ENCODE measurements at places on chromosomes 1 and 21.
A peak's percentile ranks its signal among the peaks of the same experiment; 100 is the strongest.

GRCh38 chr1:41714638-41715389 is 203.9 kb downstream of the HIVEP3 start:
- no peak for DNase-seq

DNA sequence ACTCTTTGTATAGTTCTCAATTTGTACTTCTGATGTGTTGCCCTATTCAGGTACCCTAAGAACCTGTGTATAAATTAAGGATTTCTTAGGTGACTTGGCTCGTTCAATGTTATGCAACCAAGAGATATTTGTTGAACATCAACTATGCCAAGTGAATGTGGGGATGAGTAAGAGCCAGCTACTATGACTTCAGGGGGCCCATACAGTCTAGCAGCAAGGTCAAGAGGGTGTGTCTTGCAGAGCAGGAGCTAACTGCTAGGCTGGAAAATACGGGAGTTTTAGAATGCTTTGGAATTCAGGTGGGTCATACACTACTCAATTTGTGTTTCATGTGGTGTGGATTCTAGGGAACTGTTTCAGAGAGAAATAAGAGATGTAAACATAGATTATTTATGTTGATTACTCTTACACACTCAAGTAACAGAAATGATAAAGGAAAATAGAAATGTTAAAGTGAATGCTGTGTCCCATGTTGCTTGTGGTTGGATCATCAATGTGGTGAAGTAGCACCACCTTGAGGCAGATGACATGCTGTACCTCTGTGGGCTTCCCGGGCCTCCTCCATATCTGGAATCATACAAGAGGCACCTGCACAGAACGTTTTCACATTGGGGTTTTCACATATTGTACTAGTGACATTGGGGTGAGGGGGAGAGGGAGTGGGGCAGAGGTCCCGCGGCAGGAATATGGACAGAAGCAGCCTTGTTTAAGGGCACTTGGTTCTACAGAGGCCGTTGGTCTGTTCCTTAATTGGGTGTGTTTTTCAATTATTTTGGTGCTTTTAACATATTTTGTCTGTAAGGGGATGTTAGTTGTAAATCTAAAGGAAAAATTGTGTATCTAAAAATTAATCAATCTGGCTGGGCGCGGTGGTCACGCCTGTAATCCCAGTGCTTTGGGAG is 12.4 kb downstream of the ARPC5 start:
- DNase-seq, result peak; percentile 45

DNA sequence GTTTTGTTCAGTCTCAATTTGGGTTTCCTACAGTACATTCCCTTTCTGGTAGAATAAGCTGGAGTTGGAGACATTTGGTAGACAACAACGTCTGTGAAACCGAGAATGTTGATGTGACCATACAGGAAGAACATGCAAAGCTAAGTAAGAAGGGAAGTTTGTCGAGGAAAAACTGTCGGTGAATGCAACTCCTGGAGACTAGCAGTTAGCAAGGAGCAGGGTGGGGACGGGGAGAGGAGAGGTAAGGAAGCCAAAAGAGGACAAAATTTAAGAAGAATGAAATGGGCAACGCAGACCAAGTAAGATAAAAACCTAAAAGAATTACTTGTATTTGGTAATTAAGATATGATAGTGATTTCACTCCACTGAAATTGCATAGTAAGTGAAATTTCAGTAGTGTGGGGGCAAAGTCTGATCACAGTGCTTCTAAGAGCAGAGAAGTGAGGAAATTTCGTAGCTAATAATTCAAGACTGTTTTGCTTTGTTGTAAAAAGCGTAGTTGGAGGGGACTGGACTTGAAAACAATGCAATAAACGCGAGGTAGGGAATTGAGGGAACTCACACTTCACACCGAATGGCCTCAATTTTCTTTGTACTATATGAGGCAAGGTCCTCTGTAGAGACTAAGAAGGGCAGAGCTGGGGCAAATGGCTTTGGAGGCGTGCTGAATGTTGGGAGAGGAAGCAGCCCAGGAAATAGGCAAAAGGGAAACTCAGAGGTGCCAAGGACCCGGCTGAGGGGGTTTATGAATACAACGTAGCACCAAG is 787 bp upstream of the GIPC2 start:
- DNase-seq, result no peak

GRCh38 chr21:32955311-32956060 is 70.2 kb upstream of the OLIG2 start:
- DNase-seq, result no peak

DNA sequence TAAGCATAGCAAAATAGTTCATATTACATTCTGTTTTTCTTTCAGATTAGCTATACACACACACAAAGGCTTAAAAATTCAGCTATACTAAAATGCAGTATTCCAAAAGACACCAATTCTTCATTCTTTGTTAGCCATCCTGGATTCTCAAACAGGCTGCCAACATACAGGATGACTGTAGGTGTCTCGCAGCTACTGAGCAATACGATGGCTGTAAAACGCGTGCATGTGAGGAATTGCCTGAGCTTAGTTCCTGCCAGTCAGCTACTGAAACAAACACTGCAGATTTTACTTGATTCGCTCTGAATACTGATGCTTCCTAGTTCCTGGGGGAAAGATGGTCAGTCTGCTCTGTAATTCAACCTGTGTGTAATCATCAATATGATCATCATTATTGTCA is 24.7 kb upstream of the HMGN1 start:
- peak; percentile 67 for DNase-seq

- DNase-seq, result no peak
Measured at GRCh38 chr1:4023678-4024077, 123.6 kb upstream of the C1orf174 start.

GRCh38 chr1:233656032-233656635 is 42.2 kb downstream of the KCNK1 start:
- no peak for DNase-seq
